NCI-H1105 treated with DMSO at 0.1 percent for 48 hours (cell line): ENCODE measurements at places on chromosomes 3 and 15.

- DNase-seq: no peak
These were observed 276.7 kb downstream of the CNTN4 start for GRCh38 chr3:2375376-2375775.

- DNase-seq: no peak
These were observed 27.3 kb downstream of the WNT5A start for GRCh38 chr3:55459838-55460237.

DNA sequence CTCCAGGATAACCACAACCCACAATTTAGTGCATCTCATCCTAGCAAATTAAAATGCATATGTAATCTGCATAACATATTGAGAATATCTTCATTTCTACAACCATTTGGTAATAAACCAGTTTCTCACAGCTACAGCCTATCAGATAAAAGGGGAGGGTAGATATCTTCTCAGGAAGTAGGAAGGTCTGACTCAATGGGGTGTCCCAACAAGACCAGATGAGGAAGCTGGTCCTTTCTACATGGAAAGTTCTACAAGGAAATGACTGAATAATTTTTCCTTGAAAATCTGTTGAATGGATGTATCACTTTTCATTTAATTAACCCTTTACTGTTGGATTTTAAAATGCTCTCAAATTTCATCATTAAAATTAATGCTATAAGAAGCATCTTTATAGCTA lies 17.4 kb upstream of the TMPRSS7 start:
- DNase-seq: no peak

DNA sequence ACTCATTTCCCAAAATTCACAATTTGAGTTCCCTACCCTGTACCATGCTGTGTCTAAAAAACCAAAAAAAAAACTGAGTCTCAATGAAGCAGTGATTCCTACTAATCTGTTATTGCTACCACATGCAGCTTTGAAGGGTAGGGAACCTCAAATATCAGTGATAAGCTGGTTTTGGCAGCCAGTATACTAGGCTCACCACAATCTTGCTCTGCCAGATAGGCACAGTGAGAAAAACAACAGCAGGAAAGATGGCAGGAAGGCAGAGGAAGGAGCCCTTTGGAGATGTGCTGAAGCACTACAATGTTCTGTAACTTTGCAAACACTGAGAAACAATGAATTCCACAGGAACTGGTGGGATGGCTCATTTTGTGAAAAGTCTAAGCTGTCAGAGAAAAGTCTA lies 96.9 kb upstream of the UBP1 start:
- no peak for DNase-seq

- no peak for DNase-seq
These were observed 151.5 kb downstream of the LRRK1 start for GRCh38 chr15:101070502-101071273.

DNA sequence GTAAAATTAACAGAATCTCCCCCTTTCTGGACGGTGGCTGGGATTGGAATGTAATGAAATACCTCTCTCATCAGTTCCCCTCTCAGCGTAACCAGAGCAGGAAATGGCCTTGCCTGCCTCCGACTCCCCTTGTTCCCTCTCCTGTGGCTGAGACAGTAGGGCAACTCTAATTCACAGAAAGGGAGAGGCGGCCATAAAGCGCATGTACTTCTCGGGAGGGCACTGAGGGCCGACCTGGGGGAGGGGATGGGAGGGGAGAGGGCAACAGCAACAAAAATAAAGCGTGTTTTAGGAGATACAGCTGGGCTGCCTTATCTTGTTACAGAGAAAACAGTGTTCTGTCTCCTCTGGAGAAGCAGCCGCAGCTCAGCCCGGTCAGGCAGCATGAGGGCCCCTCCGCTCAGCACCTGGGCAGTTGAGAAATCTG lies 783.3 kb upstream of the ARRDC4 start:
- DNase-seq: no peak

- no peak for DNase-seq
These were observed 50.5 kb downstream of the SPATA16 start for GRCh38 chr3:173090492-173090891.

DNA sequence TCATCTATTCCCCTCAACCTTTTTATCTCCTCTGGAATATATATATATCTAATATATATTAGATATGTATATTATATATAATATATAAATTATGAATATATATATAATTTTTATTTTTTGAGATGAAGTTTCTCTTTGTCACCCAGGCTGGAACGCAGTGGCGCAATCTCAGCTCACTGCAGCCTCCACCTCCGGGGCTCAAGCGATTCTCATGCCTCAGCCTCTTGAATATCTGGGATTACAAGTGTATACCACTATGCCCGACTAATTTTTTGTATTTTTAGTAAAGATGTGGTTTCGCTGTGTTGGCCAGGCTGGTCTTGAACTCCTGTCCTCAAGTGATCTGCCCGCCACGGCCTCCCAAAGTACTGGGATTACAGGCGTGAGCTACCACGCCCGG lies 22.2 kb downstream of the PXYLP1 start:
- no peak for DNase-seq

- peak; percentile 72 for DNase-seq
These were observed 4.7 kb upstream of the RNF13 start for GRCh38 chr3:149808209-149808829.
